Gastroesophageal sphincter (tissue), 4 donors: ENCODE measurements at places on chromosomes 3 and 15. TPM values are rescaled to one million over a fixed set of nuclear protein-coding genes. Genes with fewer than 3 reads are reported as not detected.

Gene CHRNA5
- 4.0 TPM for total RNA-seq

Gene GTPBP8
- 26.0 TPM for total RNA-seq

Gene USP3
- 48.9 TPM for total RNA-seq

Gene SLC22A13
- 0.54 TPM for total RNA-seq

Gene CFAP100
- not detected for total RNA-seq

Gene KBTBD13
- total RNA-seq: not detected

Gene C2CD4A
- total RNA-seq: not detected

DNA sequence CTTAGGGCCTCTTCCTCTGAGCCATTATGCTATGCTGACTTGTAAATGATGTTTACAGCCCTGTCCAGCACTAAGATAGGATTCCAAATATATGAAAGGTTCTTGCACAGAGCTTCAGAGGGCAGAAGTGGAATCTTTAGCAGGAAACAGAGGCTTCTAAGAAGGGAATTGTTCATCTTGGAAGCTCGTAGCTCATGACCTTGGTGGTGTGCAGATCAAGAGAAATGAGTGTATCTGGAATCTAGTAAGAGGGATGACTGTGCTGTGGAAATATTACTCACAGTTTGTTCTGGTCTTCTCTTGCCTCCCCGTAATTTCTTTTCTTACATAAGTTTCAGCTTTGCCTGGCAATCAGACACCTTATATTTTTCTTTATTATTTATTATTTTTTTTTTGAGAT lies 175.8 kb downstream of the SPATA16 start:
- ATAC-seq: no peak

DNA sequence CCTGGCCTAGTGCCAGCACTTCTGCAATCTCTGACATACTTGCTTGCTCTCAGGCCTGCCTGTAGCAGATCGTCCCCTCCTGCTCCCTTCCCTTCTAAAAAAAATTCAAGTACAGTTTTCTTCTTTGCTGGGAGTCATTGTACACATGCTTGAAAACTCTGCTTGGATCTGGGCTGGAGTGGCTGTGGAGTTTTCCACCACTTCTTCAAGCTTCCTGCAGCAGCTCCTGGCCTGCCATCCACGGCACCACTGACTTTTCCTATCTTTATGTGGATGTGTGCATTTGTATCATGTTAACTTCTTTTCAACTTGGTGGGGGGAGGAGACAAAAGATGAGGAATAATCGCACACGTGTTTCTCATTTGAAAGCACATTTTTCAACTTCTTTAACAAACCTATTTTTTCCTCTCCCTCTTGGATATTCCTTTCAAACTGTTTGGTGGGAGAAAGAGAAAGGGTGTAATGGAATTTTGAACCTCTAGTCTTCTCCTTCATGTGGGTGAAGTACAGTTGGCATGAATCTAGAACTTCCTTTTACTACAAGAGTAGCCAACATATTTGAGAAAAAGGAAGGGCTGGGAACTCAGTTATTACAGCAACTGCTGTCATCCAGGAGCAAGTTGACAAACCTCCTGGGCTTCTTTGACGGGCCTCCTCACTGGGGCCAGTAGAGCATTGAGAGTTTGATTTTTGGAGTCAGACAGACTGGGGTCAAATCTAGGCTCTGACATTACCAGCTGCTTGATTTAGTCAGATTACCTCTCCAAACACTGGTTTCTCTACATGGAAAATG lies 61.2 kb upstream of the LRTM1 start:
- peak; percentile 81 for ATAC-seq

DNA sequence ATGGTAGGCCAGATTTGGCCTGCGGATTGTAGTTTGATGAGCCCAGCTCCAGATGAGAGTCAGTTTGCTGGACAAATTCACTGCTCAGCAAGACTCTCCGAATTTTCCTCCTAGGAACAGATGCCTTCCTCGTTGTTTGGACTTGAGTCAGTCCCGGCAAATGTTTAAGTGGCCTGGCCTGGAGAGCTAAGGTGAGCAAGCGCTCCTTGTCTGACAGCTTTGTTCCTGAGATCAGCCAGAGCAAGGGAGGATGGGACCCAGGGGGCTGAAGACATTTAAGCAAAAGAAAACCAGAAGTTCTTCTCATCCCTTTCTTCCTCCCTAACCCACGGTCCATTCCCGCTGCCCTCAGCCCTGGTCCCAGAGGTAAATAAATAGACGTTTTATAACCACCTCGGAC lies 40.3 kb downstream of the POLR2M start:
- no peak for ATAC-seq

DNA sequence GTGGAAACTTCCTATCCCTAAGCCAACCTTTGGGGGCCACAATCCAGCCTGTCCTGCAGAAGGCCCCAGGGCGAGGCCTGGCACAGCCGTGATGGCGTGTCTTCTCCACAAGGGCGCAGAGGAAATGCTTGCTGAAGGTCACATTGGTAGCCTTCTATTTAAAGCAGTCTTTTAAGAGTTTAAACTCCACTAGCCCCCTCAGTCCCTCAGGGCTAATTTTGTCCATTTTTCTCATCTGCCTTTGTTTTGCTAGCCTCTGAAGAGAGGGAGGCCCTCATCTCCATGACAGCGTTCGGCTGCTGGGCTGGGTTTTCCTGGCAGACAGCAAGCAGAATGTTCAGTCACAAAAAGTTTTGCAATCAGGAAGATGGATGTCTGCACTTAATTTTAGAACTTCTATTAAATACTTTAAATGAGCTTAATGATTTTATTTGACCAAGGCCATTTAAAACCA lies 40.8 kb downstream of the RARB start:
- ATAC-seq: peak; percentile 83

GRCh38 chr15:74889883-74890664 lies at the start of gene MPI:
TSS of gene MPI (plus strand) at chr15:74890042. CDS start at chr15:74890074, 32 bp downstream.
- peak; percentile 97 for ATAC-seq

GRCh38 chr3:183375337-183375736 lies 53.1 kb downstream of the MCF2L2 start:
- no peak for ATAC-seq

DNA sequence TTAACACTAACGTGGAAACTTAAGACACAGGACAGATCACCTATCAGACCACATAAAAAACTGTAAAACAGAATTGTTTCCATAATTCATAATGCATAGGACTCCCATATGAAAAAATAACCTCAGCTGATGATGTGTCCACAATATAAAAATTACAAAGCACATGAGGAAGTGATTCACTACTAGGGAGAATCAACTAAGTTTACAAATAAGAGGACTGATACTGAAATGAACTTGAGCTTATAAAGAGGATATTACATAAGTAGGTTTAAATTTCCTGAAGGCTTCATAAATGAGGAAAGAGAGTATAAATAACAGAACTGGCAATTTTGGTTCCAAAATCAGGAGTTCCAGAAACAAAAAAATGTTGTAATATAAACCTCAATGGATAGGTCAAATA lies 111.9 kb downstream of the SAMMSON start:
- no peak for ATAC-seq

DNA sequence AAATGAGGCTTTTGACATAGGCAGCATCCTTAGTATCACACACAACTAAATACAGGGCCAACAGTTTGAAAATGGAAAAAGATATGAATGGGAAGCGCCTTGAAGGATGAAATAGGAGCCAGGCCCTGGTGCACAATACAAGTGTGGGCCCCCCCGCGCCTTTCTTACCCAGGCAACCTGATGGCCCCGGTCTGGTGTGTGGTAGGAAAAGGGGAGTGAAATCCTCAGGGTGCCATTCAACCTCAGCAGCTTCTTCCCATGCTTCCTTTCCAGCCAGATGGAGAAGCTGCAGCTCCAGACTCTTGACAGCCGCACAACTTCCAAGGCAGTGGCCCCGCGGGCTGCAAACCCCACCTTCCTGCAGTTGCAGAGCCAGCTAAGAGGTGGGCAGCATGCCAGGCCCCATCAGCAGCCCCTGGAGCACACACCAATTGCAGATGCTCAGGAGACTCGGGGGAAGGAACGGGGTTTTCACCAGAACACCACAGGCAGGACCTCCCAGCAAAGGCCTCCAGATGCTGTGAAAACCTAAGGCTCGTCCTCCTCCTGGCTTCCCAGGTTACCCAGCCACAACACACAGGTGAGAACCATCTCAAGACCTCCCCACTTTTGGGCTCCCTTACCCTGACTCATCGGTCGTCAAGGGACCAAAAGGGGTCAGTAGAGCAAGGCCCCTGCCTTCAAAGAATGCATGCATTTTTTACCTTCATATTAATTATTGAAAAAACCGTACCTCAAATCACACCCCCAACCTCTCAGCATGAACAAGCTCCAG lies 101.6 kb downstream of the CPN2 start:
- ATAC-seq: no peak

GRCh38 chr15:41512940-41513505 lies 604 bp downstream of the LTK start:
- ATAC-seq: peak; percentile 20

GRCh38 chr15:80288131-80288530 lies 36.1 kb upstream of the CTXND1 start:
- ATAC-seq: no peak

DNA sequence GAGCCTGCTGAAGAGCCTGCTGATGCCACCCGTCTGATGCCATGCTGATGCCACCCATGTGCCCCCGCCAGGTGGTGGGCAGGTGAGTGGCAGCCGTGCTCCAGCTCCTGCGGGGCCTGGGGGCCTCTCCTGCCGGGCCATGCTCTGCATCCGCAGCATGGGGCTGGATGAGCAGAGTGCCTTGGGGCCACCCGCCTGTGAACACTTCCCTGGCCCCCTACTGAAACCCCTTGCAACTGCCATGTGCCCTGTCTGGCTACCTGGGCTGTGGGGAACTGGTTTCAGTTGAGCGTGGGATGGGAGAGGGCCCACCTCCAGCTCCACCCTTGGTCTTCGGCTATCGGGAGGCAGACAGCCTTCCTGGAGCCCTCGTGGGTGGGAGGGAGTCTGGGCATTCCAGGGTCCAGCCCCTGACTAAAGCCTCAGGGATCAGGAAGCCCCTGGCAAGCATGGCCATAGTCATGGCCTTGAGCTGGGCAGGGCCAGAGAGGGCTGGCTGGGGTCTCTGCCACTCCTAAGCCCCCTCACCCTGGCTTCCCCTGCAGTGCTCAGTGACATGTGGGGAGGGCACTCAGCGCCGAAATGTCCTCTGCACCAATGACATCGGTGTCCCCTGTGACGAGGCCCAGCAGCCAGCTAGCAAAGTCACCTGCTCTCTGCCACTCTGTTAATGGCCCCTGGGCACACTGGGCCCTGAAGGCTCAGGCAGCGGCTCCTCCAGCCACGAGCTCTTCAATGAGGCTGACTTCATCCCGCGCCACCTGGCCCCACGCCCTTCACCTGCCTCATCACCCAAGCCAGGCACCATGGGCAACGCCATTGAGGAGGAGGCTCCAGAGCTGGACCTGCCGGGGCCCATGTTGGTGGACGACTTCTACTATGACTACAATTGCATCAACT lies 92.2 kb downstream of the TBC1D2B start:
- no peak for ATAC-seq

DNA sequence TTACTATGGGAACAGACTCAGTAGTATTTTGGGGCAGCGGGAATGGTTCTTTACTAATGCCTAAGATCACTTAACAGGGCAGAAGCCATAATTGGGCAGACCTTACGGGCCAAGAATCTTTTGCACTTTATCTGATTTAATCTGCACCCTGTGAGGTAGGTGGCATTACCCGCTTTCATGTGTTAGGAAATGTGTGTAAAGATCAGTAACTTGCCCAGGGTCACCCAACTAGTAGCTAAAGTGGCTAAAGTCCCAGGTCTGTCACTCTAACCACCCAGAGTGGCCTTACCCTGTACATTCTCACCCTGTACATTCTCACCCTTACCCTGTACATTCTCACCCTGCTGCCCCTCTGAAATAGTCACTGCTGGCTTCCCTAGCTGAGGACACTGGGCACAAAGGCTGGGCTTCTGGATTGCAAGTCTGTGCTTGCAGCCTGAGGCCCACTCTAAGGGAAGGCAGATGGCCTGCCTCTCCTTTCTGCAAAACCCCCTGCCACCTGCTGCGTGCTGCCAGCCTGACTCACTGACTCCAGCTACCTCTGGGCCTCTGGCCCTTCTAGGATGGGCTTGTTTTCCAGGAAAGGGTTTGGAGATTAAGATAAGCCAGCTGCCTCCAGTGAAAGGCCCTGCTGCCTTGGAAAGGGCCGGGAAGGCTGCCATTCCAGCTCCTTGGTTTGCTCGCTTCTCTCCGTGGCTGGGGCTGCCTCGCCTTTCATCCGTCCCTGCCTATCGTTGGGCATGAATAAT lies 37.5 kb upstream of the MYZAP start:
- ATAC-seq: no peak
